ENCODE measurements at places on chromosomes 12 and 14.

GRCh38 chr12:41089438-41089837 is 98.7 kb upstream of the PDZRN4 start:
- DNase-seq: no peak

DNA sequence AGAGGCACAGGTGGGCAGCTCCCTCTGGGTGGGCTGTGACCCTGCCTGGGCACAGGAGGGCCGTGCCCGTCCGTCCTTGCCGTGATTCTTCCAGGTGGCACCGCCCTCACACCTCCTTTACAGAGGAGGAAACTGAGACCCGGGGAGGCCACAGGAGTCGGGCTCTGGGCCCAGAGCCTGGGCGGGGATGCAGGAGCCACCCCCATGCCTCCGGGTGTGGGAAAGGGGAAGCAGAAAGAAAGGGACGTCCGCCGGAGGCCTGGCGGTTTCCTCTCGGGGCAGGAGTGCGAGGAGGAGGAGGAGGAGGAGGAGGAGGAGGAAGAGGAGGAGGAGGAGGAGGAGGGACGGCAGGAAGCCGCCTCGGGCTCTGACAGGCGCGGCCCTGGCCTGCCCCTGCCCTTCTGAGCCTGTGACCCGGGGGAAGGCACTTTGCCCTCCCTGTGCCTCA is 23.0 kb downstream of the SH2B3 start:
- no peak for DNase-seq

DNA sequence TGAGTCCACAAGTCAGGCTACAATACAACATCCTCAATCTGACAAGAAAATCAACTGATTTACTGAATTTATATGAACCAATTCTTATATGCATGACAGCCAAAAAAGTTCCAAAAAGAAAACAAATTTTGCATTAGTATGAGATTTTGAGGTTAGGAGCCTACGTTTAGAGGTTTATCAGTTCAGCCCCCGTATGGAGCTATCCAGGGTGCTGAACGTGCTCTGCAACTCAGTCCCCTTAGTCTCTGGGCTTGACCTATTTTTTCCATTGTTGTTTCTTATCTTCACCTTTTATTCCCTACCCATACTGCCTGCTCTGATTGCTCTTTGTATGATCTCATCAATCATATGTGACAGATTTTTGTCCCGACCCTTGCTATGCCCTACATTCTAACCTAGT is 693.0 kb downstream of the NRXN3 start:
- DNase-seq: peak; percentile 46

GRCh38 chr14:34792598-34792997 is 78.2 kb upstream of the CFL2 start:
- no peak for DNase-seq

DNA sequence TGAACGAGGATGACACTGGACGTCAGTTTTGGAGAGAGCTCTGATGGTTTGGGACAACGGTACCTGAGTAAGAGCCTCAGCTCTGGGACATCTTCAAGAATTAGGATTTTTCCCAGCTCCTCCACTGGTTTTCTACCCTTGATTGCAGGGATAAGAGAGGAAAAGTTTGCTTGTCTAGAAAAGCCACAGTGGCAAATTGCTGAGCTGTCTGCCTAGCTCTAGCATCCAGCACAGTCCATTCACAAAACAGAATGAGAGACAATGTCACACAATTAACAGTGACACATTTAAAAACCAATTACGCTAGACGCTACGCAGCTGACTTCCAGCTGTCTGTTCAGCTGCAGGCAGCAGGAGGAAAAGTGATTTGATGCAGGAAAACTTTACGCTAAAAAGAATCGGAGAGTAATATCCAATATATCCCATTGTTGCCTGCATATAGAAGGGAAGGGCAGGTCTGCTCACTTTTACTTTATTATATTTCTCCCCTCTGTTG is 168.1 kb upstream of the PRICKLE1 start:
- DNase-seq: no peak

DNA sequence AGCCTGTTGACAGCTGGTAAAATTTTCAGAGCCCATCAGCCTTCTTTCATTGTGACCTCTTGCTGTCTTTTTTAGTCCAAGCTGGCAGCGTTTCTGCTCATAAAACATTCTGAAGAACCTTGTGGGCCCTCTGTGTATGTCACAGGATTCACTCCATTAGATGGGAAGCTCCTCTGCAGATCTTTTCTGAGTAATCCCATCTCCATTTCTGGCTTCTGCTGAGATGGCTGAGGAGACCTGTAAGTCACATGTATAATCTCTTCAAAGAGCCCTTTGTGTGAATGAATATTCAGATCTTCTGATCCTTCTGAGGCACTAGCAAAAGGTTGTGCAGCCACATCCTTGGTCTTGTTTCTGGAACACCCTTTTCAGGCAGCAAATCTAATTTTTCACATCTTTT is 2.8 kb downstream of the RXYLT1 start:
- DNase-seq: no peak

- no peak for DNase-seq
Measured at GRCh38 chr12:90959538-90960139, 4.7 kb upstream of the CCER1 start.

DNA sequence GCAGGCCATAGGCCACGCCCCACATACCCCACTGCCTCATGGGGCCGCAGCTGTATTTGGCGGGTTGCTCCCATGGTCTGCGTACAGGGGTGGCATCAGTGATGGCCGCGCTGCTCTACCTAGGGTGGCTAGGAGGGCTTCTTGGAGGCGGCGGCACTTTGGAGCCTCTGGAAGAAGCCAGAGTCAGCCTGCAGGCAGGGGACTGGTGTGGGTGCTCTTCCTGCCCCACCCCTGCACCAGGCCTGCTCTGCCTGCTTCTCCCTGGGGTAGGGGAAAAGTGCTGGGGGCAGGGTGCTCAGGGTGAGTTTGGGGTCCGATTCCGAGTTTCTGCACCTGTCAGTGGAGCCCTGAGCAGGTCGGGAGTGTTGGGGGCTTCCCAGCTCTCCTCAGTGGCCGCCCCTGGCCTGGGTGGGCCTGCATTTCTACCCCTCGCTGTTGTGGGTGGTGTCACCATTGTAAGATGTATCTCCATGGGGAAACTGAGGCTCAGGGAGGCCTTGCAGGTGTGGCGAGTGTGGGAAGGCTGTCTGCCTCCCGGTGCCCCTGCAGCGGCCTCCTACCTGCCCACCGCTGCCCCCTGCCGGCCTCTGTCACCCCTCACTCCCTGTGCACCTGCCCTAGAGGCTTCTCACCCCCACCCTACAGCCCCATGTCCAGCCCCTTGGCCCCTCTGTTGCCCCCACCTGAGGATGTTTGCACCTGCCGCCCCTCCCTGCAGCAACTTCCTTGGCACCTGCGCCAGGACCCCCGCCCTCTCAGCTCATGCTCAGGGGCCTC is 5.5 kb downstream of the CEP170B start:
- no peak for DNase-seq

DNA sequence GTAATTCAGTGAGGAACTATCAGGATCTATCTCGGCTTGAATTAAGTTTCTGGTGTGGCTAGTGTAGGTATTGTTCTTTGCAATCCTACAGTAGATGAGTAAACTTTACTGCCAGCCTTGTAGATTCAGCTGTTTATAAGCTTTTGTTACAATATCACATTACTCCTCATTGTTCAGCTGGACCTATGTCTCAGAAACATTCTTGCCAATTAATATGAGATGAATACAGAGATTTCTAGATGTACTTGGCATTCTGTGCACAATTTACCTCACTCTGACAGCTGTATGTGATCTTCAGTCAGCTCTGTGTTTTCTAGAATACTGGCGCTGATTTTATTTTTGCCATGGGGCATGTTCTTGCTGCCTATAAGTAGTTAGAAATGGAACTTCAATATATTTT is 55.7 kb downstream of the METTL25 start:
- no peak for DNase-seq

- DNase-seq: no peak
Measured at GRCh38 chr12:94594443-94594825, 55.9 kb downstream of the TMCC3 start.

DNA sequence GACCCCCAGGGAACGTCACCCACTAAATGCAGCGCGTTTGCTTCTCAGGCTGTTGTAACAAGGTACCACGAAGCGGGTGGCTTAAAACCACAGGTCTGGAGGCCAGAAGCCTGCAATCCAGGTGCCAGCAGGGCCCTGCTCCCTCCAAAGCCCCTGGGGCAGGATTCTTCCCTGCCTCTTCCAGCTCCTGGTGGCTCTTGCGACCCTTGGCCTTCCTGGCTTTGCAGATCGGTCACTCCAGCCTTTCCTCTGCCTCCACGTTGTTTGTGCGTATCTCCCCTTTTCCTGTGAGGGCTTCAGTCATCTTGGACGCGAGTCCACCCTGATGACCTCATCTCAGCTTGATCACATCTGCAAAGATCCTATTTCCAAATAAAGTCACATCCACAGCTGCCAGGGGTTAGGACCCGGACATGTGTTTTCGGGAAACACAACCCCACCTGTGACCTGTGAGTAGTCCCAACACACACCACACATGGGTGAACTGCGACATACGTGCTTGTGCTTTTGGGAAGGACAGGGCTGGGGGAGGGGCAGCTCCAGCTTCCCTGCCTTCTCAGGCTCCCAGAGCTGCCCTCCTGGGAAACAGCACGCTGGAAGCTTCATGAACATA is 114.5 kb upstream of the NCOR2 start:
- DNase-seq: peak; percentile 53

- DNase-seq: no peak
Measured at GRCh38 chr14:105858676-105859025, 332.3 kb downstream of the TMEM121 start.

Measured in right forelimb (tissue), 1 donor.